Activated CD4-positive, alpha-beta T cell treated with anti-CD3 and anti-CD28 coated beads, Interleukin-2, Interleukin-6, amounts not matched to agents 100 ng/mL and 50 ng/mL, durations not matched to agents 16 hours and 8 hours (primary cell): ENCODE measurements at places on chromosomes 5 and 9.

- DNase-seq = no peak
These were observed 1.4 kb downstream of the TMEFF1 start for GRCh38 chr9:100474082-100474923.

GRCh38 chr9:89657765-89658164 is 53.0 kb downstream of the GADD45G start:
- DNase-seq = peak; percentile 58

DNA sequence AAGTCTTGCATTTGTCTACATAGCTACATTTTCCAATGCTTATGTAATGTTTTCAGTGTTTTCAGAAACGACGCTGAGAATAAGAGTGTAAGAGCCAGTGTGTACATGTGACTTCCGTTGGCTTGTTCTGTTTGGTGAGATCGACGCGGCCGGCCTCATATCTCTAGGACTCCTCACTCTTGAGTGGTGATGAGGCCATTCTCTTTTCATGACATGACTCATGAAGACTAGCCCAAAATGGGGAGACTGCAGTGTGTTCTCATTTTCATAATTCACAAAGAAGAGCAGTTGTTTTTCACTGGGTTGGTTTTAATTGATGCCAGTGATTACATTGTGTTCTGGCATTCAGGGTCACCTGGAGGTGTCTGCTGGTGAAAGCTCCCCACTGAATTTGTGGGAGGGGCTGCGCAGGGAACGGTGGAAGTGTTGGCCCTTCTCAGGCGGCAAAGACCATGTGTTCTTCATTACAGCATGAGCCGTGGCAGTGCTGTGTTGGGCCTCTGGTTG is 131.5 kb upstream of the OTULINL start:
- DNase-seq = peak; percentile 46

DNA sequence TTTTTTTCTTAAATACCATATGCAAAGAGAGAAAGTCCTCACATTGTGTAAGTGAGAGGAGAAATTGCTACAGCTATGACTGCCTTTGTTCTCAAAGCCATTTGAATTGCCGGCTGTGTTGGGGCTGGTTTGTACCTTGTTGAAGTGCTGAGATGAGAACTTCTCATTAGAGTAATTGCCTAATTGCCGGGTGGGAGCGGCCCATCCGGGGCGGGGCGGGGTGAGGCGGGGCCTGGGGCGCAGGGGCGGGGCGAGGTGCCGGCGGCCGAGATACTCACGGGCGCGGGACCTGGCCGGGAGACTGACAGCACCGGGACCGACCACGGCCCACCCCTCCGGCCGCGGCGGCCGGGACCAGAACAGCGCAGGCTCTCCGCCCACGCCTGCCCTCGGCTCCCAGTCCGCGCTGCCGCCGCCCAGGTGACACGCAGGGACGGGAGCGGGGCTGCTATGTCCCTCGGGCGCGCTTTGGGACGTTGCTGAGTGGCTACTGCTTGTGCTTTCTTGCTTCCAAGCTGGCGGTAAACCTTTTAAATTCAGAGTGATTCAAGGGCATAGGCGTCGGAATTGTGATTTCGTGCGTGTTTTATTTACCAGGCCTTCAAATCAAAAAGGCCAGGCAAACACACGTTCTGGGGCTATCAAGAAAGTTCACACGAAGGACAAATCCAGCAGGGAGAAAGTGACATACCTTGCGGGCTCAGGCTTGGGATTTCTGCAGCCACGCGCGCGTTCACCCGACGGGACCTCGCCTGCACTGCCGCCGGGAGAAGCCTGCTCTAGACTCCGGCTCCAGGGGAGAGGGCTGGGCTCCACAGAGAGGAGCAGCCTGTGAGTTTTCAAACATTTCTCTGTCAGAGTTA is 269.1 kb downstream of the FANCC start:
- DNase-seq = peak; percentile 67
